ENCODE measurements at places on chromosomes 2 and 18.

DNA sequence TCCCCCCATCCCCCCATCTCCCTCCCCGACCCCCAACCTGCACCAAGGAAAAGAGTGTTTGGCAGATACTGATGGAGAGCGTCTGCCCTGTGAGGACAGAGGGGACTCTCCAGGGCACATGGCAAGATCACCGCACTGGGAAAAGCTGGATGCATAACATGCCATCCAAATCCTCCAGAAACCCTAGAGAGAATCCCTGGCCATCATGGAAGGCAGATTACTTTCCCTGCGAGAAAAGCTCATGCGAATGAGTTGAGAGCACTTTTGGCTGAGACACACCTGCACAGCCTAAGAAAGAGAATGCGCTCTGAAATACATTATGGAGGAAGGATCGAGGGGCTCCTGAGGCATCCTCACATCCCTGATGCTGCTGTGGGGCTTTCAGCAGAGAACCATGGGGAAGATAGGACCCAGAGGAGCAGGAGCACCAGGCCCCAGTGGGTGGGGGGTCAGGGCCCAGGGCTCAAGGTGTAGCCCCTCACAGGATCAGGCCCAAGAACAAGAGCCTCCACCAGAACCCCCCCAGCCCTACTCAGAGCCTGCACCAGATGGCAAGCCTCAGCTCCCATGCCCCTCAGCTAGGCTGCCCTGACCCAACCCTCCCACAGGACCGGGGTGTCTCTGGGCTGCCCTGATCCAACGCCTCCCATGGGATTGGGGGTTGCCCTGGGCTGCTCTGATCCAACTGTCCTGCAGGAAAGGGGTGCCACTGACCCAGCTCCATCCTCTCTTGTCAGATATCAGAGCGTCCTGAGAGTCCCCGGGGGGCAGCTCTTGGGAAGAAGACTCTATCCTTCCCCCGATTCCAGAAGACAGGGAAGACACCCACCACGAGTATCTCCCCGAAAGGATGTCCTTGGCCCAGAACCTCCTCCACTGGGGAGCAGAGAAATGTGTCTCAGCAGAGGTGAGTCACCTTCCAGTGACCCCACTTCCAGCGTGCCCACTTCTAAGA is 153.4 kb downstream of the NDUFA10 start:
- DNase-seq, result no peak

DNA sequence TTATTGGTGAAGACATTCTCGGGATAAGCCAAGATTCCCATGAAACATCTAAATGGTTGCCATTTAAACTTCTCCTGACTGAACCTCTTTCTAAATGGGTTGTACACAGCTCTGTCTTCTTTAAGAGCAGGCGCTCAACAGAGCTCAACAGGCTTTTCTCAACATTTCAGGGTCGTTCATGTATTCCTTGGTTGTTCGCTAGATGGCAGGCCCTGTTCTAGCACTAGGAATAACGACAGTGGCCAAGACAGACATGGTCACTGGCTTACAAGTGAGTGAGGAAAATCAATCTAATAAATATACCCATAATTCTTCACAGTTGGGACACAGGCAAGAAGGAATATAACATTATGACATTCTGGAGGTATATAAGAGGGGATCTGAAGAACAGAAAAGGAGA is 154.5 kb downstream of the SMAD2 start:
- no peak for DNase-seq

DNA sequence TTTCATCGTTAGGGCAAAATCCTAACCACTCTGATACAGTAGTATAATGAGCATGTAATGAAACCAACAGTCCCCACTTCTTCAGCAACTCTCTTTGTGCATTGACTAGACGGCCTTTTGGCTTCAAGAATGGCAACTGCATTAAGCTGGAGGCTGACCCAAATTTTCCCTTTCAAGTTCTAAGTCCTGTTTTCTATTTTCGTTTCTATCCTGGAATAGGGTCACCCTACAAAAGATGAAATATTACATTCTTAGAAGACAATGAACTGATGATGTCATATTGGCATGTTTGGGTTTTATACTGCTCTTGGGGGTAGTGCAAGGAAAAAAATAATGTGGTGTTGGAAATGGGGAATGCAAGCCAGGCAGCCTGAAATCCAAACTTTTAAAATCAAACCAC is 254.4 kb downstream of the ETAA1 start:
- DNase-seq, result no peak

DNA sequence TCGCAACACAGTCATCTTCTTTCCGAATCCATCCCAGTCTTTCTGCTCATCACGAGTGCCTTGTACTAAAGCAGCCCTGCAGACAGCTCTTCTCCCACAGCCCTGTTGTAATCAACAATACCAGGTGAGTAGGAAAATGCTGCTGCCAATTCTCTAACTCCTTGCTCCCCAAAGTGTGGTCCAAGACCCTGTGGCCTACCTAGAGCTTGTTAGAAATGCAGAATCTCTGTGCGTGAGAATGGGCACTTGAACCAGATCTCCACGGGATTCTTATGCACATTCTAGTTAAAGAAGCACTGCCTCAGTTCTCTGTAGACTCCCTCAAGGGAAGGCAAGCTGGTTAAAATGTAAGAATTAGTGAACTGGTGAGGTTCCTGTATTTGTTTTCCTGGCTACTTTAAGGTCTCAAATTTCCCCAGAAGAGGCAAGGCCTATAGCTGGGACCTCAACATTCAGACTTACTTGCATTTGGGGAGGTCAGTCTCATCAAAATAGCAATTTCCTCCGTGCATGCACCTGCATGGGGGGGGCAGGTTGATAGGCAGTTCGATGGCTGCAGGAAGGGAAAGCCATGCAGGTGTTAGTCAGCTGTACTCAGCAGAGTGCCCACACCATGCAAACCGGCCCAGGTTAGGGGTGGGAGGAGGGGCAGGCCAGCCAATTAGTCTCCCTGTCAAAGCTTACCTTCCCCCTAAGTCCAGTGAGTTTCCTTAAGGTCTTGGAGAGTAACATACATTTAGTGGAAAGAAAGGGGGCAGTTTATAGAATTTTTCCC is 70.8 kb downstream of the DHRS9 start:
- DNase-seq, result no peak

- no peak for DNase-seq
Observed at GRCh38 chr18:848062-848861, 36.2 kb upstream of the YES1 start.

GRCh38 chr2:133077269-133077822 is 407.3 kb upstream of the LYPD1 start:
- DNase-seq, result no peak

DNA sequence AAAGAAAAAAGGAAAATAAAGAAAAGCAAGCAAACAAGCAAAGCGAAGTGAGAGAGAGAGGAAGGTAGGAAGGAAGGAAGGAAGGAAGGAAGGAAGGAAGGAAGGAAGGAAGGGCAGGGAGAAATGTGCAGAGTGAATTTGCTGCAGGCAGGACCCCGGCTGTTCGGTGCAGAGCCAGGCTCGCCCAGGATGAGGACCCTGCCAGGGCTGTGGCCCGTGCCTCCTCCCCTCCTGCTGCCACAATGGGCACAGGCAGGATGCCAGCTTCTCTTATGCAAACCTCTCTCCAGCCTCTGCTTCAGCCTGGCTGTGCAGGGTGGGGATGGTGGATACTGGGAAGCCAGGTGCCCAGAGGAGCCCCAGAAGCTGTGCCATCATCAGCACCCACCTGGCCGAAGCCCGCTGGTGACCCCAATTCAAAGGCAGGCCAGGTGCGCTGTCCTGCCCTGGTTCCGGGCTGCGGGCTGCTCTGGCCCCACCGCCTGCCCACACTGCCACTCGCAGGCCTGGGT is 3.2 kb downstream of the GPR17 start:
- DNase-seq, result no peak

DNA sequence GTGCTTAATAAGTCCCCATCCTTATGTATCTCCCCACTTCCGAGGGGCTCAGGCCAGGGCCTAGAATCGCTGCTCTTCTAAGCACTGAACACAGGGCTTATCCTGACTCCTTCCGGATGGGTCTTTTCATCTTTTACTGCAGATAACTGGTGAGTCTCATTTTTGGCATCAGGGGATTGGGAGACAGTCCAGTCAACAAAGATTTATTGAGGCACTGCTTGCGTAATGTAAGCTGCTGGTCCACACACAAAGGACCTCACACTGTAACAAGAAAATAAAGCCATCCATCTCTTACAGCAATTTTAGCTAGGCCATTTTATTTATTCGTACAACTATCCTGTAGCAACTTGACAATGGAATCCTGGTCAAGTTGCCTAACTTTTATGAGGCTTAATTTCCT is 600.5 kb downstream of the CNTNAP5 start:
- no peak for DNase-seq

GRCh38 chr2:170217778-170218251 is 39.9 kb downstream of the MYO3B start:
- DNase-seq, result no peak

GRCh38 chr2:158637357-158637756 is 157.8 kb upstream of the DAPL1 start:
- no peak for DNase-seq

DNA sequence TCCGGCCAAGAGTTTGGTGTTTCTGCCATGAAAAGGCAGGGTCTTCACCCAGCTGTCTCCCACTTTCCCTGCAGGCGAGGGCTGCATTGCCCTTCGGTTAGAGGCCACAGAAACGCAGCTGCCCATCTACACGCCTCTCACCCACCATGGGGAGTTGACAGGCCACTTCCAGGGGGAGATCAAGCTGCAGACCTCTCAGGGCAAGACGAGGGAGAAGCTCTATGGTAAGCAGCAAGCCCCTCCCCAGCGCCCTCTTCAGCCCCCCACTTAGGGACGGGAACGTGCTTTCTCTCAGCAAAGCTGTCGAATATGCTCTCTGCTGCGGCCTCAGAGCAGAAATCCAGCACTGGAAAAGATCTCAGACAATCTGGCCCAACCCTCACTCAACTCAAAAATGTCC is 57.7 kb upstream of the ATG16L1 start:
- no peak for DNase-seq

DNA sequence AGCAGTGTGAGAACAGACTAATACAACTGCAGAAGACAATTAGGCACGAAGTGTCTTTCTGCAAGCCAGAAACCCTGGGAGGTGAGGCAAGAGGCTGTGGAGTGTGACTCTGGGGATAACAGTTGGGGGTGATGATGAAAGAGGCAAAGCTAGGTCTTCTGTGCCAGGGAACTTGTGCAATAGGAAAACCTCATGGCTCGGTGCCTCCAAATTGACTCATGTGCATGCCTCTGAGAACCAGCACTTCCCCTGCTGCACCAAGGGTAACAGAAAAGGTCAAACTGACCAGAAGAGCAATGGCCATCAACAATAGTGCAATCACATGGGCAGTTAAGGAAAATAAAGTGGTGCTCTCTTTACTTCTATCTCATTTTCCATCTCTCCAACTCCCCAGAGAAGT is 136.4 kb downstream of the SCG2 start:
- DNase-seq, result peak; percentile 94

GRCh38 chr2:65045651-65046050 is 10.6 kb upstream of the CEP68 start:
- no peak for DNase-seq

All from mammary epithelial cell (primary cell).